NCI-H2029 (cell line): ENCODE measurements at places on chromosomes 16 and 17.

- no peak for DNase-seq
Measured at GRCh38 chr16:57314161-57314785, 29.8 kb upstream of the PLLP start.

DNA sequence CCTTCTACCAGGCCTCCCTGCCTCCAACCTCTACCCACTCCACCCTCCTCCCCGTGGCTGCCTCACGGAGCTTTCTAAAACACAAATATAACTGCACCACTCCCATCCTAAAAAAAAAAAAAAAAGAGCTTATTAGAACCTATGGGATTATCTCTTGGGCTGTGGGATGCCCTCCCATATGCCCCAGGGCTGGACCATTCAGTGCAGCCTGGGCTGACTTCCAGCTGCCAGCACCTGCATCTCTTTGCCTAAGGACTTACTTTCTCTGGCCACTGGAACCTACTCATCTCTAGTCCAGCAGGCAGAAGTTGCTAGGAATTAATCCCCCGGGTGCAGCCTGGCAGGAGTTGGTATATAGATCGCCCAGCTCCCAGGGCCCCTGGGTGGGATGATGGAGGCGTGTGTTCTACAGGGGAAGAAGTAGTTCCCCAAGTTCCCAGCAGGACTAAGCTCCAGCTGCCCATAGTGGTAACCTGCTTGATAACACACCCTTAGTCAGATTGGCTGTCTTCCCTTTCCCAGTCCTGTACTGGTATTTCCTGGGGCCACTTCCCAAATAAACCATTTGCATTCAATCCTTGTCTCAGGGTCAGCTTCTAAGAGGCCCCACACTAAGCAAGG lies 10.3 kb downstream of the MPP3 start:
- DNase-seq: no peak

- no peak for DNase-seq
Measured at GRCh38 chr17:81075307-81075706, 40.4 kb downstream of the BAIAP2 start.

DNA sequence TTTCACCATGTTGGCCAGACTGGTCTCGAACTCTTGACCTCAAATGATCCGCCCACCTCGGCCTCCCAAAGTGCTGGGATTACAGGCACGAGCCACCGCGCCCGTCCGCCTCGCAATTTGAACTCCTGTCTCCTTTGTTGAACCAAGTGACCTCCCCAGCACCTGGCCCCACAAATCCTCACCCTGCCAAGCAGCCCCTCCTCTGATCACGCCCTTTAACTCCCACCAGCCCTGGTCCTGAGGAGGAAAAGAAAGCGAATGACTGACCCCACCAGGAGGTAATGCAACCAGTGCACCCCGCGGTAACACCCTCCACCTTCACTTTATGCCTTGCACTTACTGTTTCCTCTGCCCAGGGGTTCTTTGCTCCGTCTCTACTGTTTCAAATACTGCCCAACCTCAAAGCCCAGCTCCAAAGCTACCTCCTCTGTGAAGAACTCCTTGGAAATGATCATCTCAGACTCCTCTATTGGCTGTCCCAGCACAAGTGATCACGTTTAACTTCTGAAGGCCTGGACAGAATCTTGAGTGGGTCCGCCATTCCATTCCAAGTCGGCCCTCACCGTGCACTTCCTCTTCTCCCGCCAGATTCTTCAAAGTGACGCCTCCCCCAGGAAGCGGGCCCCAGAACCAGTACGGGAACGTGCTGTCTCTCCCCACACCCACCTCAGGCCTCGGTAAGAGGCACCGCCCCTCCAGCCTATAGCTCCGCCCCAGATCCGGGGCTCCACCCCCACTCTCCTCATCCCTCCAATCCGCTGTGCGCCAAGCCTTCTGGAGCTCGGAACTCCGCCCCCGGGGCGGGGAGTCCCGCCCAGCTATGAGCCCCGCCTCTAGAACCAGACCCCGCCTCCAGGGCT lies 4.4 kb downstream of the CD19 start:
- DNase-seq: peak; percentile 79

DNA sequence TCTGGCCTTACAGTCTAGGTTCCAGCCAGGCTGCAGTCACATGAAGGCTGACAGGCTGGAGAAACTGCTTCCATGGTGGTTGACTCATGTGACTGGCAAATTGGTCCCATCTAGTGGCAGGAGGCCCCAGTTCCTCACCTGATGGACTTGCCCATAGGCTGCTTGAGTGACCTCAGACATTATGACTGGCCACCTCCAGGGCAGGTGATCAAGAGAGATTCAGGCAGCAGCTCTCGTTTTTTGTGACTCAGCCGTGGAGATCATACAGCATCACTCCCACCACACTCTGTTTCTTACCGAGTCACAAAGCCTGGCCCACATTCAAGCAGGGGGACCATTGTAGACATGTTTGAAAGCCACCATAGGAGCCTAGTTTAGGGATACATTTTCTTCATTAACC lies 34.5 kb downstream of the SIAH1 start:
- no peak for DNase-seq

- no peak for DNase-seq
Measured at GRCh38 chr17:60743799-60744198, 66.1 kb downstream of the BCAS3 start.

- DNase-seq: no peak
Measured at GRCh38 chr17:28505986-28506665, at the start of gene FOXN1. Gene FOXN1 (plus strand): TSS chr17:28506348. CDS start chr17:28523970, 17,622 bp downstream.

GRCh38 chr16:87033541-87034300 lies 283.5 kb downstream of the C16orf95 start:
- no peak for DNase-seq

- DNase-seq: no peak
Measured at GRCh38 chr17:12457493-12457892, 208.2 kb upstream of the MYOCD start.

DNA sequence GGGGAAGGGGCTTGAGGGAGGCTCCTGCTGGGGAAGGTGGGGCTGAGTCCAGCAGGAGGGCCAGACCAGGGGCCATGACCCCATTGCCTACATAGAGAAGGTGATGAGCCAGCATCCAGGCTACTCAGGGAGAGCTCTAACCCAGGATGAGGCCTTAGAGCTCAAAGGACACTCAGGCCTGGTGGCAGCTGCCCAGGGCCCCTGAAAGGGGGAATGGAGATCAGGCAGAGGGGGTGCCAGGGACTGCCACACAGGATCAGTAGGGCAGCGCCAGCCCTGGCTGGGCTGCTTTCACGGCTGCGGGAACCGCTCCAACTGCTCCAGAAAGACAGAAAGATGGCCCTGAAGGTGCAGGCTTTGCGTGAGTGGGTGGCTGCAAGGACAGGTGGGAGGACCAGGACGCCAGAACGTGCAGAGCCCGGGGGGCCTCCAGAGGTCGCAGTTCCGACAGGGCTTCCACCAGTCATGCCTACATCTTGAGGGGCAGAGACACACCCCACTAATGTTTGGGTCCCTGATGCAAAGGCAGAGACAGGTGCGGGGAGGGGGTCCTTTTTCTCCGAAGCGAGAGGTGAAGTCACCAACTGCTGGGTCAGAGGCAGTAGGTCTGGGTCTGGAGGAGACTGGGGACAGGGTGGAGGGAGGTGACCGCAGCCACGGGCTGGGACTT lies 882 bp upstream of the ATP6V0C start:
- DNase-seq: no peak

- DNase-seq: no peak
Measured at GRCh38 chr17:45735488-45735887, 48.6 kb upstream of the CRHR1 start.

- DNase-seq: no peak
Measured at GRCh38 chr17:68585643-68586042, 15.5 kb downstream of the FAM20A start.

DNA sequence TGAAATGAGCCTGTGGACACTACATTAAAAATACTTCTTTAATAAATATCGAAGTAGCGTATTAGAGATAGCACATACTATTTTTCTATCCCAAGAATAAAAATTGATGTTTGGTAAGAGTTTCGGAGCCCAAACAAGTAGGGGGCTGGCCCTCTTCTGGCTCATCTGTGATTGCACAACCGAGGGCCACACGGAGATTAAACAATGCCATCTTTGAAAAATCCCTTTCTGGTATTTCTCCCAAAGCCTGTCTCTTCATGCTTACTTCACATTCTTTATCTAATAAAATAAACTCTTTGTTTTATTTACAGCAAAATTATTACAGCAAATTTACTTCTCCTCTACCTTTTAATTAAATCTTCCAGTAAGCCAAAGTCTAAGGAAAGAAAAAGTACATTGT lies 9.6 kb upstream of the MYH11 start:
- DNase-seq: no peak

DNA sequence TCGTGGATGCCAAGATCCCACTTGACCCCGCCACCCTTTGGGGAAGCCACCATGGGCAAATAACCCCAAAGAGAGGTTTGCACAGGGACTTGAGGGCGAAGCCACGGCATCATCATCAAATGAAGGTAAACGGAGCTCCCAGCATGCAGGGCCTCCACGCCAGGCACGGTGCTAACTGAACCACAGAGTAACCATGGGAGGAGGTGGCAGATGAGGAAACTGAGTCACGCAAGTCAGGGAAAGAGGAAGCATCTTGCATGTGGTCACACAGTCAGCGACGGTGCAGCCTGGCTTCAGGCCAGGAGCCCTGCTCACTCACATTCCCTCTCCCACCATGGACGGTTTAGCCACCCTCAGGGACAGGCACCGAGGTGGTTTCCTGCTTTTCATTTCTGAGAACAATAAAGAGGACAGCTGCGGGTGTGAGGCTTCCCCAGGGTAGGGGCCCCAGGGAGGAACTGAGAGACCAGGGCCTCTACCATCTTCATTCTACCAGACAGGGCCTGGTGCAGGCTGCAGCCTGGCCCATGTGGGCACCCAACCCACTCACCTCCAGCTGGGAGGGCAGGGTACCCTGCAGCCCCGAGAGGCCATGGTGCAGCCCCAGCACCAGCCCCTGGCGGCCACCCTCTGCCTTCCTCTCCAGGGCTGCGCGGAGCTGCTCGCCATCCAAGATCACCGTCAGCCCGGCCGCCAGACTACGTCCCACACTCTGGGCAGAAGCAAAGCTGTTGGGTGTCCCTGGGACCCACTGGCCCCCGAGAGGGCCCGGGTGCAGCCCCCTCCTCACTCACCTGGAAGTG lies 78.3 kb downstream of the RMI2 start:
- DNase-seq: no peak

DNA sequence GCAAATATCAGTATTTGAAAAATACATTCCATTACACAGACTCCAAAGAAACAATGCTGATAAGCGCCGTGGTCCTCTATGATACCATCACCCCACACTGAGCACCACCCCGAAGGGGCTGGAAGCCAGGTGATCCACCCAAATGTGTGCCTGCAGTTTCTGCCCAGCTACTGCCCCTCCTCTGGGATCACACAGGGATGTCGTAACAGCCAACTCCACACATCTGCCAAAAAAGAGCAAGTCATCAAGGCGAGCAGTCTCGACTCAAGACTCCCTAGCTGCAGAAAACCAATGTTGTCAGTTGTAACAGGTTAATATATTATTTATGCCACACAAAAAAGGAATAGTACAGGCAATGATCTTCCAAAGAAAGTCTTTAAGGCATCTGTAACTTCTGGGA lies 21.0 kb downstream of the CYB5D2 start:
- DNase-seq: no peak

- no peak for DNase-seq
Measured at GRCh38 chr17:49667854-49668253, 10.0 kb downstream of the SPOP start.

GRCh38 chr17:64097196-64097936 lies 32.6 kb downstream of the ERN1 start:
- no peak for DNase-seq

DNA sequence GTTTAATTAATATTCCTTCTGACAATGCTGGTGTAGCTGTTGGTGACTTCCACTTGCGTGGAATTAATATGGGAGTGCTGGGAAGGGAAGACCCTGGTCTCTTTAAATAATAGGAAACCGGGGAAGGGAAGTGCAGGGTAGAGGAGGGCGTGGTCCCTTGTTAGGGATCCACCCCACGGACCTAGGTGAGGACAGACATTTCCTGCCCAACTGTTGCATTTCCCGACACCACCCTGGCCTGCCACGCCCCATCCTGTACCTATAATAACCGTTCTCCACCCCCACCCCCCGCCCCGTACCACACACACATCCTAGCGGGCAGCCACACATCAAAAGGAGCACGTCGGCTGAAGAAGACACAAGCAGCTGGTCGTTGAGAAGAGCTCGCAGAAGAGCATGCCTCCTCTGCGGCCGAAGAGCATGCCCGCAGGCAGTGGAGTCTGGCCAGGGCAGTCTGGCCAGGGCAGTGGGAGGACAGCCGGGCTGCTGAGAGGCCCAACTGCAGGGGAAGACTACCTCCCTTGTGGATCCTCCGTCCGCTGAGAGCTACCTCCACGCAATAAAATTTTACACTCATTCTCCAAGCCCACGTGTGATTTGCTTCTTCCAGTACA lies 36.8 kb upstream of the MMD start:
- no peak for DNase-seq

GRCh38 chr17:16953347-16953746 lies 18.6 kb downstream of the TNFRSF13B start:
- no peak for DNase-seq

DNA sequence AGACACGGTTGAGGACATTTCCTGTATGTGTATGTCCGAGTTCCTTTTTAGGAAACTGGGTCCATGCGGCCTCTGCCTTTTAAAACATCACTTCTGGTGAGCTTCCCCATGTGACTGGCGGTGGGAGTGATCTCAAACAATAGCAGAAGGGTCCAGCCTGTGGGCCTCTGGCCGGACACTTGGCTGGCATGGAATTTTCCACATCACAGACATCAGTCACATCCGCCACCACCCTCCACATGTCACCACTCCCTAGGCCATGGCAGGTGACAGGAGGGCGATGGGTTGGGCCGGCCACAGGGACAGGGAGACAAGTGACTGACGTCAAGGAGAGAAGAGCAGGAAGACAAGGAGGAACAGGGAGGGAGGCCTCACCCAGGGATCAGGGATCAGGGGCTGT lies 83.7 kb downstream of the DNAH17 start:
- DNase-seq: no peak

DNA sequence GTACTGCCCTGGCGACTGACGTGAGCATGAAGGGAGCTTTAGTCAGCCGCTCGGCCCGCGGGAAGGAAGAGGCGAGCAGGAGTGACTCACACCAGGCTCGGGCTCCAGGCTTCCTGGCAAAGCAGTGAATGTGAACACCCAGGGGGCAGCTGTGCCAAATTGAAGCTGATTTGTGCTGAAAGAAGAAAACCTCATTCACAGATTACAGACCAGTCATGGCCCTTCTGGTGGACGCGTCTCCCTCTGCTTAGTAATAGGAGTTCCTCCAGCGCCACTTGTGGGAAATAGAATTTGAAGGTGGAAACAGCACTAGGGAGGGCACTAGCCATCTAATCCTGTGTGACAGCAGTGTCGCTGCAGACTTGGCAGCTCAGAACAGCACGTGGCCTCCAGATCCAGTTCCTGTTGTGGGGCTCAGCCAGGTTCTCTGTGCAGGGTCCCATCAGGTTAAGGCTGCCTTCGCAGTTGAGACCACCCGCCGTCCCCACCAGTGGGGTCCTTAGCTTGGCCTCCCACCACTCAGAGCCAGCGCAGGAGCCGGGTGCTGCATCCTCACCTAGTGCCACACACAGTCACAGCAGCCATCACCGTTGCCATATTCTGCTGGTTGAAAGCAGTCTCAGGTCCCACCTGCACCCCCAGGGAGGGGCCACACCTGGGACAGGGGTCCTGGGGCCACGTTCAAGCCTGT lies 164.5 kb upstream of the CHMP6 start:
- no peak for DNase-seq

- no peak for DNase-seq
Measured at GRCh38 chr16:31113121-31114120, 4.0 kb upstream of the KAT8 start.

GRCh38 chr16:30844671-30845449 lies 49.0 kb downstream of the BCL7C start:
- peak; percentile 85 for DNase-seq

- no peak for DNase-seq
Measured at GRCh38 chr17:74836691-74837467, 22.8 kb downstream of the GRIN2C start.

GRCh38 chr17:1203111-1203966 lies 23.6 kb upstream of the ABR start:
- DNase-seq: peak; percentile 42
